ENCODE measurements at places on chromosomes 5 and 9.

- no peak for DNase-seq
These were observed 105.3 kb downstream of the UBAP2 start for GRCh38 chr9:33943389-33943788.

DNA sequence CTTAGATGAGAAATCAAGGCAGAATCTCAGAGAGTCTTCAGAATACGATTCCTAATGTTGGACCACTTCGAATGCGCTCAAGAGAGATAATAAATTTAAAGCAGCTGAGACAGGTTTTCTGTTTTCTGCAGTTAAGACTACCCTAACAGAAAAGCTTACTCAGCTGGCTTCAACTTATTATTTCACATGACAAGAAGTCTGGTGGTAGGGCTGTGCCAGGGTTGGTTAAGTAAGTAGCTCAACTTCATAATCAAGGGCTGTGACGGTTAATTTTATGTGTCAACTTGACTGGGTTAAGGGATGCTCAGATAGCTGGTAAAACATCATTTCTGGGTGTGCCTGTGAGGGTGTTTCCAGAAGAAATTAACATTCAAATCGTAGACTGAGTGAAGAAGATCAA, 3.8 kb downstream of the GPR150 start:
- no peak for DNase-seq

GRCh38 chr5:140005145-140005591, 37.9 kb downstream of the NRG2 start:
- DNase-seq: no peak

DNA sequence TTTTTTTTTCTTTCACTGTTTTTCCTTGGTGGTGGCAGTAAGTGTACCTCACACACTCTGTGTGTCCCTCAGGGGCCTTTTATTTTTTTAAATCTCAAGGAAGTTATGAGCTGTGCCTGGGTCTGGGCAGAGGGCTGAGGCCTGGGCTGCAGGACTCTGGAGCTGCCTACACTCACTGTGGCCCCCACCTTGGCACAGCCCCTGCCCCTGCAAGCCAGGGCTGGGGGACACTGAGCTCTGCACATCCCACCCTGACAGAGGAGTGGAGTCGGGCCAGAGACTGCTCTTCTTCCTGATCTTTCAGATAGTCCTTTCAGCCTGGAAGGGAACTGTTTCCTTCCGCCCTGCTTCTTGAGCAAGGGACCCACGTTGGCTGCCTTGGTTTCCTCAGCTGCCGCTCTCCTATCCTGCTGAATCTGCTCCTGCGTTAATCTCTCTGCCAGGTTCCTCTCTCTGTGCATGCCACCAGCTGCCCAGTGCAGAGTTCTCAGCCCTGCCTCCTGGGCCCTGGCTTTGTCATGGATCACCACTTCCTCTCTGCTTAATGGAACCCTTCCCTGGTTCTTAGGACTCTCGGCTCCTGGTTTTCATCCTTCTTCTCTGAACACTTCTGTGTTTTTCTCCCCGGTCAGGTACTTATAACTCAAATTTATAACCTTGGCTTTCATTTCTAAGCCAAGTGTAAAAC, 502.3 kb downstream of the DIRAS2 start:
- no peak for DNase-seq

DNA sequence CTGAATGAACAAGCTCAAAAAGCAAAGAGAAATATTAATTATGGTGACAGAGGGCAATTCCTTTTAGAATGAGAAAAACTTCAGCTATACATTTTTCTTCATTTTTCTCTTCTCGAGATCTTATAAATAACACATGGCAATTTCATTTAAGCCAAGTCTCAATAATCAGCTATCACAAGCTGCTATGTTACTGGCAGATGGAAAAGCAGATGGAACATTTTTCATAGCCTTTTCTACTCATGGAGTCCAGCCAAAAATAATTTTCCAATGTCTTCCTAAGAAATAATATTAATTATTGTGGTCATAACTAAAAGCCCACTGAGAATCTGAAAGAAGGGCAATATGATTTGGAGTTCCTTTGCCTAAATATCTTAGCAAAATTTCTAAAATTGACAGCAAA, 35.6 kb downstream of the SKIC3 start:
- DNase-seq: no peak

- no peak for DNase-seq
These were observed 54.1 kb upstream of the CEMIP2 start for GRCh38 chr9:71822456-71822855.
